GM23338 (cell line): ENCODE measurements at places on chromosomes 7 and 10. TPM values are rescaled to one million over a fixed set of nuclear protein-coding genes. Genes with fewer than 3 reads are reported as not detected.

DNA sequence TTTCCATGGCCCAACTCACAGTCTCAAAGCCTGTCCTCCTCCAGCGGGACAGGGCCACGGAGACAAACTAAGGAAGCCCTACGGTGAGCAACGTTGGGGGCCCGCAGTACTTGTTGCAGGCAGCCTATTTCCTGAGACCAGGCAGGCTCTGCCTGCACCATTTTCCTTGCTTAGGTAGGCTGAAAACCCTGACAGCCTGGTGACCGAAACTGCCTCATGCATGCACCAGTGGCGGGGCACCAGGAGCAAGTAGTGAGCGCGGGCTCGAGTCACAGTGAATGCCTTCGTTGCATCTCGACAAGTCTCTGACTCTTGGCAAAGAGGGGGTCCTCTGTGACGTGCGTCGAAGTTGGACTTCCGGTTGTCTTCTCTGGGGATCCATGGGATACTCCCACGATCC, 23.3 kb upstream of the ZNF273 start:
- no peaks in the 10 kb centered on the region for H3K36me3 ChIP-seq
- DNase-seq: no peak
- H3K27ac ChIP-seq: no peak overlapping the region
- no peak overlapping the region for H3K4me3 ChIP-seq

GRCh38 chr7:50832744-50833143, 50.0 kb upstream of the GRB10 start:
- H3K36me3 ChIP-seq: no peaks in the 10 kb centered on the region; the same call in 1 of the 2 replicates
- DNase-seq: no peak
- no peaks in the 10 kb centered on the region for H3K27me3 ChIP-seq
- H3K27ac ChIP-seq: no peak overlapping the region
- no peak overlapping the region for H3K4me3 ChIP-seq

DNA sequence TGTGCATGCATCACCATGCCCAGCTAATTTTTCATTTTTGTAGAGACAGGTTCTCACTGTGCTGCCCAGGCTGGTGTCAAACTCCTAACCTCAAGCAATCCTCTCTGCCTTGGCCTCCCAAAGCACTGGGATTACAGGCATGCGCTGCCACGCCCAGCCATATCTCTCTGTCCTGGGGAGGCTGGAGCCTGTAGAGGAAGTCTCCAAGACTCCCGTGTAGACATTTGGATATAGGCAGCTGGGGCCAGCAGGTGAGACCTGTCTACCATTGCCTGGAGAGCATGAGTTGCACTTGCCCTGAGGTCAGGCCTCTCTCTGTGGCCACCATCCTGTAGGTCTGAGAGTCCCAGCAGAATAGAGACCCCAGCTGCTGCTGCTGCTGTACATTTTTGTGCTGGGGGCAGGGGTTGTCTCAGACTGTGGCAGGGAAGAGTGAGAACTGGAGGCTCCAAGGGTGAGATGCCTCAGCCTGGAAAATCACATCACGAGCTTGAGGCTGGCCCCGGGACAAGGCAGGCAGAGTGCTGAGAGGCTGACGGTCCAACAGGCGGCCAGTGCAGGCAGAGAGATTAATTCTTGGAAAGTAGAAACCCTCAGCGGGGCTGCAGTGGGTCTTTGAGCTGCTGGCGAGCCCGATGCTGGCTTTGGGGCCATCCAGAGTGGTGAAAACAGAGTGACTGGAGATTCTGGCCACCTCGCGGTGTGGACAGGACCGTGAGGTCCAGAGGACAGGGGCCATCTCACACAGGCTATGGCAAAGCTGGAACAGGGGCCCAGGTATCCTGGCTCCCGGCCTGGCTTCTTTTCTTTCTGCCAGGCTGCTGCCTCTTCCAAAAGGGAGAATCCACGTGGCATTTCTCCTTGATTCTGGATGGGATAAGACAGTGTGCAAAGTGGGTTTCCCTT, 60.9 kb downstream of the TMEM270 start:
- no peak for DNase-seq
- H3K4me3 ChIP-seq: no peak overlapping the region
- no peaks in the 10 kb centered on the region for H3K36me3 ChIP-seq
- H3K27ac ChIP-seq: no peak overlapping the region
- peaks cover 16% of the 10 kb centered on the region for H3K4me1 ChIP-seq

DNA sequence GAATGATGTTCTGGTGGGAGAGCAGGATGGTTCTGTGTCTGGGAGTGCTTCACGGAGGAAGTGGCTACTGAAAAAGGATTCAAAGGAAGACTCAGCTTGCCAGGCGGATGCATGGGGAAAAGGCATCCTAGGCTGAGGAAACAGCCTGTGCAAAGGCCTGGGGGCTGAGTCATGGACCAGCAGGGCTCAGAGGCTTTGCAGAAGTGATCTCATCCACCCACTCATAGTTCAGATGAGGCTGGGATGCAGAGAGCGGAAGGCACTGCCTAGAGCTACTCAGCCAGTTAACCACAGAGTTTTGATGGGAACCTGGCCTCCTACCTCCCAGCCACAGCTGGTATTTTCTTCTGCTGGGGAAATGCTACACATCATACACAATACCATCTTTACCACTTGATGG, 15.8 kb upstream of the ADAMTS14 start:
- no peak for DNase-seq
- H3K27me3 ChIP-seq: no peaks in the 10 kb centered on the region
- H3K4me3 ChIP-seq: no peak overlapping the region
- 0 out of 2 replicates have a peak, but pooled peaks cover 3% of the 10 kb centered on the region for H3K36me3 ChIP-seq

- no peak overlapping the region for H3K27ac ChIP-seq
- no peak overlapping the region for H3K4me3 ChIP-seq
- no peaks in the 10 kb centered on the region for H3K4me1 ChIP-seq
- H3K36me3 ChIP-seq: no peaks in the 10 kb centered on the region
- H3K27me3 ChIP-seq: 0 out of 2 replicates have a peak, but pooled peaks cover 3% of the 10 kb centered on the region
These were observed 11.6 kb downstream of the FRG2B start for GRCh38 chr10:133614830-133615580.

DNA sequence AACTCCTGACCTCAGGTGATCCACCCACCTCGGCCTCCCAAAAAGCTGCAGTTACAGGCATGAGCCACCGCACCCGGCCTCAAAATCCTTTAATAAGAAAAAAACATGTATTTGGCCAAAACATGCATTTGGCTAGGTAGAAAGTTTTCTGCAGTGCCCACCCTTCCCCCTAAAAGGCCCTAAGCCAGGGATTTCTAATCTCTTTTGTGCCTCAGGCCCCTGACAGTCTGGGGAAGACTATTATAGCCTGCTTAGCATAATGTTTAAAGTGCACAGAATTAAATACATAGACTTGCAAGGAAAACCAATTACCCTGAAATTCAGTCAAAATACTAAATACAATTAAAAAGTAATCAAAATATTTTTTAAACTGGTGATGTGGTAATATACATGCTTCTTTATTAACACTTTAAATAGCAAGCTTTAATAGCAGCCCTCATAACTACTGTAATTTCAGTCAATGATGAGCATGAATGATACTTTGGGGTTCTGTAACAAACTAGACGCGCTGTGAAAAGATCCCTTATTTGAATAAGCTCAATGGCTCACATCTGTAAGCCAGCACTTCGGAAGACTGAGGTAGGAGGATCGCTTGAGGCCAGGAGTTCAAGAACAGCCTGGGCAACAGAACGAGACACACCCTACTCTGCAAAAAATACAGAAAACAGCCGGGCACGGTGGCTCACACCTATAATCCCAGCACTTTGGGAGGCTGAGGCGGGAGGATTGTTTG, 29.9 kb downstream of the SPDYE6 start:
- no peak overlapping the region for H3K4me3 ChIP-seq
- H3K4me1 ChIP-seq: peaks cover 3% of the 10 kb centered on the region; the same call in 1 of the 2 replicates
- H3K27me3 ChIP-seq: no peaks in the 10 kb centered on the region
- no peak overlapping the region for H3K27ac ChIP-seq

DNA sequence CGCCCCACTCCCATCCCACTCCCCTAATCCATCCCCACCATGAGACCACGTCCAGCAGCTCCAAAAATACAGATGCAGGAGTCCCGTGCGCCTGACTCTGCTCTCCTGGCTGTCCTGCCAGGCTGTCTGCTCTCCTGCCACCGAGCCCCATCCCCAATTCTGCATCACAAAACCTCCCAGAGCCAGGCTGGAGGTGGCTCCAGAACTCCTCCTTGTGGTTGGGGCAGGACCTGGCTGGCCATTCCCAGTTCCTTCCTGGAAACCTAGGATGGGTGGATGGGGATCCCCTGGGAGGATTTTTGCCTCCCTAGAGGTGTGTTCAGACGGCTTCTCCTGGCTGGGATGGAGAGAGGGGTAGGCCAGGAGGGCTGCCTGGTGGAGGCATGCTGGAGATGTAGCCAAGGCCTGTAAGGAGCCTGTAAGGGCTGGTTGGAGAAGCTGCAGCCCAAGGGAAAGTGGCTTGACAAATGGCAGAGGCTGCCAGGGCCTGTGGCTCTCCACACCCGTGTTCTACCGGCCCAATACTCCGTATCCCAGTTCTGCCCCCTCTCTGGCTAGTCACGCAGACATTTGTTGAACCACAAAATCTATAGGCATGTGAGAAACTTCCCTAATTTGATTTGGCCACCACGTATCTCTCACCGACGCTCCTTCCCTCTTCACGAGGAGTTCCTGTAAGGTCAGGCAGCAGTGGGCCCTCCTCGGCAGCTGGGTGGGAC, 99.3 kb downstream of the ARHGAP22 start:
- no peak overlapping the region for H3K4me3 ChIP-seq
- H3K36me3 ChIP-seq: no peaks in the 10 kb centered on the region
- no peaks in the 10 kb centered on the region; the same call in 1 of the 2 replicates for H3K4me1 ChIP-seq
- no peak overlapping the region for H3K27ac ChIP-seq
- peak; percentile 73 for DNase-seq

DNA sequence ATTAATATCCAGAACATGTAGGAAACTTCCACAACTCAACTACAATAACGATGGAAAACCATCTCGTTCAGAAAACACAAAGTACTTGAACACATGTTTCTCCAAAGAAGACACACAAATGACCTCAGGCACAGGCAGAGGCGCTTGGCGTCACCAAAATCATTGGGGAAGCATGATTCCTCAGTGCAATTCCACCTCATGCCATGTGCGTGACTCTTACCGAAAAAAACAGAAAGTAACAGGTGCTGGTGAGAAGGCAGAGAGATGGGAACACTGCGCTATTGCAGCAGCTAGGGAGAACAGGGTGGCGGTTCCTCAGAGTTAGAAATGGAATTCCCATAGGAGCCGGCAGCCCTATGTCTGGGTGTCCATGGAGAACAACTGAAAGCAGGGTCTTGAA, 390.0 kb downstream of the DNAJB6 start:
- H3K27ac ChIP-seq: no peak overlapping the region
- no peaks in the 10 kb centered on the region for H3K4me1 ChIP-seq
- no peaks in the 10 kb centered on the region for H3K27me3 ChIP-seq
- H3K36me3 ChIP-seq: no peaks in the 10 kb centered on the region
- no peak for DNase-seq

DNA sequence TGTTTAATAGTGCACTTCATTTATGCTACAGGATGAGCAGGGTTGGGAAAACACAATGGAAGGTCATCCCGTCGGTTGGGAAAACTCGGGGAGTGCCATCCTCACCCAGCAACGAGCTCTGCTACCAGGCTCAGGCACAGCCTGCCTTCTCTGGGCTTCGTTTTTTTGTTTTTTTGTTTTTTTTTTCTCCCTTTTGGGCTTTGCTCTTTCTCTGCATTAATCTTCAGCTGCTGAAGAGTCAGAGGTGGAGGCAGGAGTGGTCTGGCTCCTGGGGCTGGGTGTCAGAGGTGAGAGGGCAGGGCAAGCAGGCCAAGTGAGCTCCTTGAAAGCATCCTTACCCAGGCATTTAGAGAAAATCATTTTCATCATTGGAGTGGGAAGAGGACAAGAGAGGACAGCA, 11.5 kb downstream of the ZNF3 start:
- 0 out of 2 replicates have a peak, but pooled peaks cover 5% of the 10 kb centered on the region for H3K27me3 ChIP-seq
- H3K4me1 ChIP-seq: no peaks in the 10 kb centered on the region
- H3K4me3 ChIP-seq: no peak overlapping the region
- H3K36me3 ChIP-seq: peaks cover 66% of the 10 kb centered on the region
- DNase-seq: no peak

- peak; percentile 47 for DNase-seq
- no peaks in the 10 kb centered on the region for H3K36me3 ChIP-seq
- no peak overlapping the region for H3K4me3 ChIP-seq
- peaks cover 12% of the 10 kb centered on the region for H3K4me1 ChIP-seq
- no peaks in the 10 kb centered on the region for H3K27me3 ChIP-seq
These were observed 116.3 kb upstream of the CSTF2T start for GRCh38 chr10:51815723-51816122.

DNA sequence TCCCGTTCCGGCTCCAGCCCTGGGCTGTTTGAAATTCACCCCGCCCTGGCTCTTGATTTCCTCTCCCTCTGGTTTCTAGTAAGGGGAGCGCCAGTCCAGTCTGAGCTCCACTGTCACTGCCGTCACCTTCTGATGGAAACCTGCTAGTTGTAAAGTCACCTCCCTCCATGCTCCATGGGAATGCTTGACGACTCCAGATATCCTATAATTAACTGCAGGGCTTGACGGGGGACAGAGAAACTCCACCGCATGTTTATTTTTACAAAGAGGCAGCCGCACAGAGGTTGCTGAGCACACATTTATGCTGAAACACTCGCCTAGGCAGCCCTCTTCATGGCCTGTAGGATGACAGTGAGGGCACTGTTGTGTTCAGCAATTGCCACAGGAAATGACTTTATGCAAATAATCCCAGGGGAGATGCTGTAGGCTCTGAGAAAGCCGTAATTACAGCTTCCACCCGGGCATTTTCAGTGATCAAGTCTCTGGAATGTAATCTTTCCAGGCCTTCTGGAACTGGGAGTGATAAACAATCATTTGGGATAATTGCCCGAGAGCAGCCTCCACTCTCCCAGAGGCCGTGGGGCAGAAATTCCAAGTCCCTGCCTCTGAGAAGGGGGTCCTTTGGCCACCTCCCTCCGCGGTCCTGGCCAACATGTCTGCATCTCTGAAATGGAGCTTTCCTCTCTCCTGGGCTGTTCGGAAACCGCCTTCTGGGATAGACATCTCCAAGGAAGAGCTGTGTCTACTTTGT, 300.5 kb downstream of the KLF6 start:
- H3K36me3 ChIP-seq: no peaks in the 10 kb centered on the region
- H3K4me3 ChIP-seq: no peak overlapping the region
- H3K27ac ChIP-seq: no peak overlapping the region
- peaks cover 16% of the 10 kb centered on the region for H3K4me1 ChIP-seq

DNA sequence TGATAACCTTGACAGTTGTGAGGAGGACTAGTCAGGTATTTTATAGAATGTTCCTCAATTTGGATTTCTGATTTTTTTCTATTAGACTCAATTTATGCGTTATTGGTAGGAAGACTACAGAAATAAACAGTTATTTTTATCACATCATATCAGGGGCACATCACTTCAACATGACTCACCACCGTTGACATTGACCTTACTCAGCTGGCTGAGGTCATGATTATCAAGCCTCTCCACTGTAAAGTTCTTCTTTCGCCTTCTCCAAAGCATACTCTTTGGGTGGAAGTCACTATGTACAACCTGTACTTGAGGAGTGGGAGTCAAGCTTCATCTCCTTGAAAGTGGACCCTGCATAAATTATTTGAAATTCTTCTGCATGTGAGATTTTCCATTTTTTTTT, 194.3 kb upstream of the IGFBP3 start:
- no peaks in the 10 kb centered on the region for H3K27me3 ChIP-seq
- DNase-seq: no peak
- no peak overlapping the region for H3K27ac ChIP-seq
- no peak overlapping the region for H3K4me3 ChIP-seq
- no peaks in the 10 kb centered on the region for H3K36me3 ChIP-seq
- no peaks in the 10 kb centered on the region for H3K4me1 ChIP-seq

Gene IGFBP3
- 8.2 and 11.2 TPM in 2 replicates for total RNA-seq

Gene EIF3A
- total RNA-seq: 170 and 171 TPM in 2 replicates

Gene ASB10
- not detected in 2 replicates for total RNA-seq

Gene ADAM12
- 0.16 and 0.87 TPM in 2 replicates for total RNA-seq

Gene CALML5
- total RNA-seq: 0.27 TPM in 1 of 2 replicates, not detected in the other

Gene LEP
- total RNA-seq: not detected in 2 replicates

Gene SKIDA1
- 2.3 and 3.5 TPM in 2 replicates for total RNA-seq

Gene KNDC1
- 8.2 and 16.0 TPM in 2 replicates for total RNA-seq

Gene HMX2
- total RNA-seq: 0.97 and 2.6 TPM in 2 replicates

Gene TFR2
- 4.2 and 5.6 TPM in 2 replicates for total RNA-seq
